ENCODE measurements at places on chromosomes 12 and 14.

DNA sequence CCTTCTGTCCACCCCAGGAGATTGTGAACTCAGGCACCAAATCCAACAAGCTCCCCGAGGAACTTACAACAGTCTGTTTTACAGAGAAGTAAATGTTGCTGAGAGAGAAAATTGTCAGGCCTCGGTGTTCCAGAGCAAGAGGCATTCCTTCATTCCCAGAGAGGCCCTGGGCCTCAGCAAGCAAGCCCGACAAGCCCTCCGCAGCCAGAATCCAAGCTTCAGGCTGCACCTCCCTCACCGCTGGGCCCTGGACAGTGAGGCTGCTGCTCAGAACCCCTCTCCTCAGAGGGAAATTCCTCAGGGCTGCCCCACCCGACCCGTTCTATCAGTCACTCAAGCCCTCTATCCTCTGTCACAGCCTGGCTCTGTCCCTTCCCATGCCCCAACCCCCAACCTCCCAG is 56.4 kb downstream of the ZFP36L1 start:
- DNase-seq: peak; percentile 58

- no peak for DNase-seq
These were observed 64.2 kb downstream of the MBIP start for GRCh38 chr14:36256126-36256801.

- DNase-seq: no peak
These were observed 240.0 kb upstream of the TMEM132C start for GRCh38 chr12:128026696-128027574.

- peak; percentile 17 for DNase-seq
These were observed 21.9 kb downstream of the CEP170B start for GRCh38 chr14:104886690-104887622.

DNA sequence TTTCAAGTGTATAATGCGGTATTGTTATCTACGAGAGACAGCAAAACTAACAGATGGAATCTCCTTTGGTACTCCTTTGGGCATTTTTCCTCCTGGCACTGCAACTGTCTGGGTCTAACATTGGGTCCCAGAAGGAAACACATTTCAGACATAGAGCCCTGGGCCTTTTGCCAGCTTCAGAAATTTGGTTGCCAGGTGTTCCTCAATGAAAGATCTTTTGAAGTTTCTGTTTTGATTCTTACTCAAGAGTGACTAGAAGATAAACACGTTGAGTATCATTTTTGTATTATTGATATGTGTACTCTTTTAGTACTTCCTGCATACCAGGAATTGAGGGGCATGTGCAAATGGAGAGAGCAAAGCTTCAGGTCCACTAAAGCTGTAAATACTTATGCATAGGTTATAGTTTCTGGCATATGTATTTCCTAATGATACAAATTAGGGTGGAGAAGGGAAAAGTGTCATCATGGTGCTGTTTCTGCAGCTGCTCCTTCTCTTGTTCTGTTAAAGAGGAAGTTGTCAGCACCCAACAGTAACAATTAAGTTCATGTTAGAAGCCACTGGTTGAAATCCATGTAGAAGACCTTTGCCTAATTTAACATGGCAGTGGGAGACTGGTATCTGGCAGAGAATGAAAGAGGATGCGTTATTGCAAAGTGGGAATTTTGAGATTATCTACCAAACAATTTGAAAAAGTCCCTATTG is 53.5 kb downstream of the SLC38A6 start:
- no peak for DNase-seq

GRCh38 chr14:58813745-58814144 is 176.0 kb downstream of the DACT1 start:
- DNase-seq: no peak

GRCh38 chr12:118150625-118151024 is 14.7 kb downstream of the PEBP1 start:
- DNase-seq: no peak

DNA sequence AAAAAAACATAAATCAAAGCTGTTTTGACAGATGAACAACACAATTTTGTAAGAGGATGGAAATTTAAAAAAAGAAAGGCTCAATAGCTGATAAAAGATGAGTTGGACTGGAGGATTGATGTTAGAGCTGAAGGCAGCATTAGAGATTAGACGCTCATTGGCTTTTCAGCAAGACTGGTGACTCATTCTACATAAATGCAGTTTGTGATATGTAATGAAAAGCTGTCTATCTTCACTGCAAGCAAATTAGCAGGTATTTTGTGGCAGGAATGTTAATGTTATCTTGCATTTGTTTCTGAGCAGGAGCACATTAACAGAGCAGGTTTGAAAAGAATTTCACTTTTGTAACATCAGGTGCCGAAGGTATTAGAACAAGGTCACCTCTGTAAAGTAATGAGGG is 442.7 kb upstream of the NOVA1 start:
- peak; percentile 4 for DNase-seq

All from iPS-NIHi11 (cell line).